ENCODE measurements at places on chromosomes 13 and 19.

DNA sequence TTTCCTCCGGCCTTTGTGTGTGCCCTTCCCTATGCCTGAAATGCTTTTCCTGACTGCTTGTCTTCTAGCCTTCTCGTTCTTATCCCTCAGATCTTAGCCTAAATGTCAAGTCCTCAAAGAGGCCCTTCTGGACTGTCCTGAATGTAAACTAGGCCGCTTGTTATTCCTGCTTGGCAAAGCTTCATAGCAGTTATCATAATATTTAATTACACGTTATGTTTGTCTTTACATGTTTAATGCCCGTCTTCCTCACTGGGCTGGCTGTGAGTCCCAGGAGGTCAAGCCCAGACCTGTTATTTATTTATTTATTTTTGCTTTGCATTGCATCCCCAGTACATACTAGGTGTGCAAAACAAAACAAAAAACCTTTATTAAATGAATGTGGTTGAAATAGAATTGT is 62.7 kb downstream of the SIPA1L3 start:
- no peak for DNase-seq

GRCh38 chr19:55252760-55253663 is 5.8 kb downstream of the PPP6R1 start:
- no peak for DNase-seq

GRCh38 chr13:88217883-88218282 is 546.7 kb downstream of the SLITRK5 start:
- DNase-seq, result no peak

DNA sequence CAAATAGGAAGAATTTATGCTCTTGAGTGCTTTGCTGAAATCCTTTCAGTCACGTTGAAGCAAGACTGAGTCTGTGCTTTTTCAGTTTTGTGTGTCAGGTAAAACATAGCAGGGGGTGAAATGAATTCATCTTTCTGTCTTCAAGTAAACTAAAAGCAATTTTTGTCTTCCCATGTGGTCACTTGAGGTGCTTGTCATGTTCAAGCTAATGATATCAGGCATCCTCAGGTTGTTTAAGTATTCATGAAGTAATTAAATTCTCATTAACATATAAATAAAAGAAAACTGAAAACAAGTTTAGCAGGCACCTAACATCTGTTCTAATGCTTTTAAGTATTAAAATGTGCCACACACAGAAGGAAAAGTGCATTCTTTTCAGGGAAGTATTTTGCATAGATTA is 2701.3 kb downstream of the PCDH9 start:
- no peak for DNase-seq

DNA sequence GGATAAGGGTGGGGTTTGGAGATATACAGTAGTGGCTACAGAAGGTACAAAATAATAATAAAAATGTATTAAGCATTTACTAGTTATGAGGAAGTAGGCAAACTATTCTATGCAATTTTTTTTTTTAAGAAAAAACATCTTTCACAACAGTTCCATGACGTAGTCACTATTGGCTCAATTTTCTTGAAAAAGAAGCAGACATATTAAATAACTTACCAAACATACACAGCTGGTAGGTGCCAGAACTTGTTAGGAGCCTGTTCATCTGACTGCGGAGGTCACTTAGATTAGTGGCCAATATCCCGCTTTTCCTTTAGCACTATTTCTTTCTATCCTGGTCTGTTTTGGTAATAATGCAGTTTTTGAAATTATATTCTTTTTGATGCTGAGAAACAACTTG is 593.5 kb downstream of the KCTD12 start:
- DNase-seq, result no peak

Measured in NCI-H748 treated with DMSO at 0.1 percent for 48 hours (cell line).